ENCODE measurements at places on chromosomes 1 and 21. TPM values are rescaled to one million over a fixed set of nuclear protein-coding genes. Genes with fewer than 3 reads are reported as not detected.

GRCh38 chr1:145956781-145957442 lies 905 bp downstream of the LIX1L start:
- no peaks in the 10 kb centered on the region for H3K27me3 ChIP-seq
- peak overlapping the region; percentile 69 for H3K4me3 ChIP-seq

Gene HRNR
- total RNA-seq: not detected

Gene TNNI3K
- total RNA-seq: not detected

DNA sequence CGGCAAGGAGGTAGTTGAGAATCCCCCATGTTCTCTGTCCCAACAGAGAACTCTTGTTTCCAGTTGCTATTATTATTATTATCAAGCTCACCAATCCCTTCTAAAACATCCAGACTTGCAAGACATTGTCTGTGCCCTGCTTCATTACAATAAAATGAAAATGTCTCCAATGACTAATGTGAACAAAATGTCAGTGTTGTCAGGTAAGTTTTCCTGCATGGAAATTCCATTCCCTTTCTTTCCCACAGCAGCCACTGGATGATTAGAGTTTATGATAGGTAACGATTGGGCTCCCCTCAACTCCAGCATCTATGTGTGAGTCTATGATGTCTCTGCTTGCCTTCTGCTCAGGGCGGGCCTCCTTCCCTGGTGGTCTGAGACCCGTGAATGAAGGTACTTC lies 8.9 kb upstream of the DYRK1A start:
- DNase-seq: no peak
- peaks cover 10% of the 10 kb centered on the region for H3K4me1 ChIP-seq
- no peaks in the 10 kb centered on the region for H3K36me3 ChIP-seq
- no peaks in the 10 kb centered on the region for H3K27me3 ChIP-seq
- no peak overlapping the region for H3K4me3 ChIP-seq

DNA sequence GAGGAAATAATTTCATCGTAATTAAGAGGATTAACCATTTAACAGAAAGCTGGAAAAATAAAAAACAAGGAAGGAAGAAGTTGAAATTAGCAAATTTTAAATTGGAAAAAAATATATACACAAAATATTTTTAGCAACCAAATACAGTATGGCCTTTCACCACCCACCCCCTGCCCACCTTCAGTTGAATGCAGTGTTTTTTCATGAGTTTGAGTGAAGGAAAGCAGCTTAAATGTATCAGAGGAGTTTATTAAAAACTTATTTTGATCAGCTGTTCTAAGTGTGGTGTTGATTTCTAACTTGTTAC lies 249.2 kb downstream of the DNM3 start:
- DNase-seq: no peak
- no peaks in the 10 kb centered on the region for H3K27me3 ChIP-seq
- peaks cover 2% of the 10 kb centered on the region for H3K4me1 ChIP-seq
- no peak overlapping the region for H3K27ac ChIP-seq
- H3K4me3 ChIP-seq: no peak overlapping the region

DNA sequence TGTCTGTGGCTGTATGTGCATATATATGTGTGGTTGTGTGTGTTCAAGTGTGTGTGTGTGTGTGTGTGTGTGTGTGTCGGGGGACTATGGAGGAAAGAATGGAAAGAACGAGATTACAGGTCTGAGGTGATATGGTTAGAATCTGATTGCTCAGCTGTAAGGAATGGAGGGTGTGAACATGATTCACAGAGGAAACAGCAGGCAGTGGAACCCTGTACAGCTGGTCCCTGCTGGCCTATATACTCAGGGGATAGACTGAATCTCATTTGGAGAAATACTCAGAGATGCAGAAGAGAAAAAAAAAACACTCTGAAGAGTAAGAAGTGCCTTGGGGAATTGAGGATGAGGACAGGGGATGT lies 180.1 kb upstream of the ESRRG start:
- no peaks in the 10 kb centered on the region for H3K27me3 ChIP-seq
- no peaks in the 10 kb centered on the region for H3K4me1 ChIP-seq
- DNase-seq: no peak
- no peak overlapping the region for H3K27ac ChIP-seq

Gene KRTAP13-3
- total RNA-seq: not detected

DNA sequence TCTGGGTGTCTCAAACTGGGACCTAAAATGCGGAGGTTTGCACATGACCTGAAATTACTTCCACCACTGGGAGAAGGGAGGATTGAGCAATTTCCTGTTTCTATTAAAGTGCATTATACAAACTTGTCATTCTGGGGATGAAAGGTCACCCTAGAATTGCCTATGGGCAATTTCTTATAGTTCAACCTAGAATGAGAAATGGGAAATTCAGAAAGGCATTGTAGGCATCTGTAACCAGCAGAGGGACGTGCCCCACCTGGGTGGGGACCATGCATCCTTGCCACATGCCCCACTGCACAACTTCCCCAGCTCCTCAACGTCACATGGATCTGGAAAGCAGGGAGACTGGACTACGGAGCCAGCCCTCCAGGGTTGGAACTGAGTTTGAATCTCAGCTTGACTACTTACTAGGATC lies 47.0 kb downstream of the MRPL39 start:
- H3K27ac ChIP-seq: no peak overlapping the region
- no peak overlapping the region for H3K4me3 ChIP-seq
- DNase-seq: peak; percentile 58
- H3K27me3 ChIP-seq: no peaks in the 10 kb centered on the region
- no peaks in the 10 kb centered on the region for H3K36me3 ChIP-seq

Gene ANXA9
- not detected for total RNA-seq

DNA sequence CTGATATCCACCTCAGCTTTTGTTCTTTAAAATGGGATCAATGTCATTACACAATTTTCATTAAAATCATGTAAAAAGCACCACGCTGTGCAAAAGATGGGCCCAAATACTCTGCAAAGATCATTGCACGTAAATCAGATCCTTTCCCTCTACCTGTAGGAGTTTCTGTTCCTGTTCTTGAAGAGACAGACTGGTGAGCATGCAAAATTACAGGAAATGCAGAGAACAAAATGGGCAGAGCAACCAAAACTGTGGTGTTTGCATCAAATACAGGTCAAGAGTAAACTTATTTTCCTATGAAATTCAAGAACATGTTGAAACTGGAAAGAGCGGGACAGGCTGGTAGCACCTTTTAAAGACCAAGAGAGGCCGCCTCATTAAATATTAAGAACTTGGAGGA lies 294.9 kb upstream of the ADGRL2 start:
- H3K36me3 ChIP-seq: no peaks in the 10 kb centered on the region
- H3K4me3 ChIP-seq: no peak overlapping the region
- no peaks in the 10 kb centered on the region for H3K4me1 ChIP-seq
- no peak overlapping the region for H3K27ac ChIP-seq
- H3K27me3 ChIP-seq: no peaks in the 10 kb centered on the region

DNA sequence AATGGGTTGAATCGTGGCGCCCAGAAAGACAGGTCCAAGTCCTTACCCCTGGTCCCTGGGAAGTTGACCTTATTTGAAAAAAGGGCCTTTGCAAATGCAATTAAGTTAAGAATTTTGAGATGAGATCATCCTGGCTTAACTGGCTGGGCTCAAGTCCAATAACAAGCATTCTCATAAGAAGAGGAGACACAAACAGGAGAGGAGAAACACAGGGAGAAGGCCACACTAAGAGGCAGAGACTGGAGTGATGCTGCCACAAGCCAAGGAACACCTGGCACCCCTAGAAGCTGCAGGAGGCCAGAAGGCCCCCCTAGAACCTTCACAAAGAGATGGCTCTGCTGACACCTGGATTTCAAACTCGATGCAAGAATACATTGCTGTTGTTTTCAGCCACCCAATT lies 44.6 kb downstream of the PDPN start:
- no peak for DNase-seq
- H3K27ac ChIP-seq: no peak overlapping the region
- no peaks in the 10 kb centered on the region for H3K27me3 ChIP-seq
- no peaks in the 10 kb centered on the region for H3K4me1 ChIP-seq
- no peaks in the 10 kb centered on the region for H3K36me3 ChIP-seq
- no peak overlapping the region for H3K4me3 ChIP-seq

Gene TMEM39B
- 32.4 TPM for total RNA-seq

DNA sequence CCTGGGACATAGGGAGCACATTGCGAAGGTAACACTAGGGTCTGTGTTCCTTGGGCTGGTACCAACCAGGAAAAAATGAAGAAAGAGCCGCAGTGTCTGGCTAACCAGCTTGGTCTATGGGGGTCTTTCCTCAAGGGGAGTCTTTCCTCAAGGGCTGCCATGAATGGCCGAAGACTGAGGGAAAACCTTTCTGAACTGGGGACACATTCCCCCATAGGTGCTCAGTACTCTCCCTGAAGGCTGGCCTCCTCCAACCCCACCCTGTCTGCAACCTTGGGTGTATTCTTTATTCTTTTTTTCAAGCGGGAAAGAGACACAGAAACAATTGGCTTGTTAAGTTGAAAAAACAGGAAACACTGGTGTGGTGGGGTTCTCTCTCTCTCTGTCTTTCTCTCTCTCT lies 200.5 kb downstream of the BACH1 start:
- no peaks in the 10 kb centered on the region for H3K36me3 ChIP-seq
- no peak for DNase-seq
- no peaks in the 10 kb centered on the region for H3K4me1 ChIP-seq

DNA sequence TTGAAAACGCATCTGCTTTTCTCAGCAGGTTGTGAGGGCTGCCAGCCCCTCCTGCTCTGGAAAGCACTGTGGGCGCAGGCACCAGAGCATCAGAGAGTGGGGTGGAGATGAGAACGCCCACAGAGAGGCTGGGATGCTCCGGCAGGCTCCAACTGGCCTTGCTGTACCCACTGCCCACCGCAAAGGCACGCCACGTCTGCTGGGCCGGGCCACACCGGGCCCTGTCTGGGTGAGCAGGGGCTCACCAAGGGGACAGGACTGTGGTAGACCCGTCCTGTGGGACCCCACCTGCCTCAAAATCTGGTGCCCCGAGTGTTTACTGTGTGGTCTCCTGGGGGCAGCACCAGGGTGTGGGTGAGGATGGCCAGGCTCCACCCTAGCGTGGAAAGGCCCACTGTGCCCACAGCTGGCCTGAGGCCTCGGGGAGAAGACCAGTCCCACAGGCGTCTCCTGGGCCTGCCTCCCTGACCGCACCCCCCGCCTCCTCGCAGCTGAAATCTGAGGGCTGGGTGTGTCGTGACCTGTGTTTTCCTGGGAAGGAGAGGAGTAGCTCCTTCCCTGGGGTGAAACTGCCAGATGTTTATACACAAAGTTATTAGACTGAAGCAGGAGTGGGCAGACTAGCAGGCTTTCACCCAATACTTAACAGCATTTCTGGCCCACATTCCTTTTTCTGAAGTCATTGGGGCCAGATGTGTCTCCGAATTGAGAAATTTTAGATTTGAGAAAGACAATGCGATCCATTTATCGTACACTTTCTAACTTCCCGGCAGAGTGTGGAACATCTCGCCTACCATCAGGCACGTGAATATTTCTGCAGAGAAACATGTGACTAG lies 53.8 kb downstream of the STUM start:
- H3K4me3 ChIP-seq: no peak overlapping the region
- DNase-seq: no peak
- H3K4me1 ChIP-seq: peaks cover 5% of the 10 kb centered on the region
- no peaks in the 10 kb centered on the region for H3K36me3 ChIP-seq

DNA sequence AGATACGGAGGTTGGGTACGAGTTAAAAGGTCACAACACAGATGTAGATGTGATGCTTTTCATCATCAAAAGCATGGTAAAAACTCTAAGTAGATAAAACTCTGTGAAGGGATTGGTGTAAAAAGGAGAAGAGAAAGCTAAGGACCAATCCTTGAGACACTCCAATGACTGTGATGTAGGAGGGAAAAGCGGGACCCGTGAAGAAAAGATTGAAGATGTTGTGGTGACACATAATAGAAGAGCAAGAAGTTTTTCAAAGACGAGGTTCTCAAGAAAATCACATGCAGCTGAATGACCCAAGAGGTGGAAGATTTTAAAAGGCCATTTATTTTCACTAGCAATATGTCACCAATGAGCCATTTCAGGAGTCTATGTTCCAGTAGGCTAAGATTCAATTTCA lies 179.5 kb downstream of the MRPL39 start:
- no peak overlapping the region for H3K4me3 ChIP-seq
- no peaks in the 10 kb centered on the region for H3K36me3 ChIP-seq
- H3K4me1 ChIP-seq: no peaks in the 10 kb centered on the region
- no peaks in the 10 kb centered on the region for H3K27me3 ChIP-seq
- H3K27ac ChIP-seq: no peak overlapping the region

Gene NBPF4
- total RNA-seq: not detected

Gene TCP10L
- total RNA-seq: 3.7 TPM

GRCh38 chr1:227092069-227092468 lies 152.0 kb downstream of the COQ8A start:
- H3K36me3 ChIP-seq: no peaks in the 10 kb centered on the region
- no peak overlapping the region for H3K27ac ChIP-seq
- no peak overlapping the region for H3K4me3 ChIP-seq
- H3K27me3 ChIP-seq: no peaks in the 10 kb centered on the region
- no peak for DNase-seq

Gene BEND5
- total RNA-seq: 6.2 TPM

- no peaks in the 10 kb centered on the region for H3K27me3 ChIP-seq
- no peak overlapping the region for H3K4me3 ChIP-seq
- no peak overlapping the region for H3K27ac ChIP-seq
- DNase-seq: no peak
Observed at GRCh38 chr1:17846341-17846740, 91.2 kb downstream of the ACTL8 start.

DNA sequence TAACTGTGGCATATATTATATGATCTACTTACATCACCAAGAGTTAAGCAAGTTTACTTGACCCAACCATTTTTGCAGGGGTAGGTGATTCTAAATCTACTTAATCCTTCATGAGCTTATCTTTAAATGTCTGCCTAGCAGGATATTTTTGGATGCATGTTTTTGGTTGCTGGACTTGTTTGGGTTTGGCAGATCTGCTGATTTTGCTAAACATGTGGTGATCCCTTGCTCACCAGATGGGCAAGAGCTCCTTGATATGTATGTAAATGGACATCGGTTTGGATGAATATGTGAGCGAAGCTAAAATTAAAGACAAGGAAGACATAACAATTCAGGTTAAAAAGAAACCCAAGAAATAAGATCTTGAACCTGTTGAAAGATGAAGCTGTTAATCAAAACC lies 36.7 kb downstream of the FMN2 start:
- no peaks in the 10 kb centered on the region for H3K27me3 ChIP-seq
- no peak for DNase-seq
- no peak overlapping the region for H3K4me3 ChIP-seq
- H3K36me3 ChIP-seq: no peaks in the 10 kb centered on the region

Gene SLC45A1
- total RNA-seq: 0.82 TPM

Gene JTB
- 142 TPM for total RNA-seq

DNA sequence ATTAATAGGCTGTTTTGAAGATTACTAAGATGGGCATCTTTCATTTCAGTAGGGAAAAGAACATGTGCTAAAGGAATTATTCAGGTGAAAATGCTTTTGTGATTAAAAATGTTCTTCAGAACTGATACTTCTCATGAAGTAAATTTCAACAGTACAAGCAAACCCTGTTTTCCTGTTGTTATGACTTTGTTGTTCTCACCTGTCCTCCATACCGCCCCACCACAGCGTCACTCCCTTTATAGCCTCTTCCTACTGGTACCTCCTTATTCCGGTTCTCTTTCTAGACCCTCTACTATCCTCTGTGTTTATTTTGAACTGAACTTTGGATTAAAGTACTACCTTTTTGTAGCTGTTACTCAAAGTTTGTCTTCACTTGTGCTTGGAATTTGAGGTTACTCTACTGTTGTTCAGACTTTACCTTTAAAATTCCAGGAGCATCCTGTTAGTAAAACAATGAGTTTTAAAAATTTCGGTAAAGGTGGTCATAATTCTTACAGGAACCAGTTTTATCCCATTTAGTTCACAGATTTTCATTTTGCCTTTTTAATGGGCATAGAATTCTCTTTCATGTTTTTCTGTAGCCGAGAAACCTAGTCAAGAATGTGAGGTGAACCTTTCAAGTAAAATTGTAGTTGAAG lies 10.9 kb downstream of the CNST start:
- no peak for DNase-seq
- H3K27me3 ChIP-seq: no peaks in the 10 kb centered on the region
- peaks cover 32% of the 10 kb centered on the region for H3K4me1 ChIP-seq
- no peak overlapping the region for H3K27ac ChIP-seq
- no peak overlapping the region for H3K4me3 ChIP-seq
- no peaks in the 10 kb centered on the region for H3K36me3 ChIP-seq

Data from A673 (cell line).